Stromal cell of bone marrow (primary cell): ENCODE measurements at places on chromosomes 6 and 20.

DNA sequence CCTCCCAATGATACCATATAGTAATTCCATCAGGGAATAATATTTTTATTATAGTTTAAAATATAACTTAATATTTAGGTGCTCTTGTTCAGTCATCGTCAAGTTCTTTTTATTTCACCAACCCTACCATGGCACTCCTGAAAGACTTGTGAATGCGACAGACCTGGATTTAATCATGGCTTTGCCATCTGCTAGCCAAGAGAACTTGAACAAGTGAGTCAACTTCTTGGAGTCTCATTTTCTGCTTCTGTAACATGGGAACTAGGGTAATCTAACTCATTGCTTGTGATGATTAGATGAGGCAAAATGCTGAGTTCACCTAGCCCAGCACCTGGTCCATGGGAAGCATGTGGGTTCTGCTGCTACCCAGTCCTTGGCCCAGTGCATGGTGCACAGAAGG, 62.9 kb downstream of the ESR1 start:
- DNase-seq = no peak

- DNase-seq = no peak
Measured at GRCh38 chr6:49918787-49919186, 45.2 kb downstream of the DEFB114 start.

- DNase-seq = no peak
Measured at GRCh38 chr6:13718123-13718458, 6.5 kb upstream of the RANBP9 start.

DNA sequence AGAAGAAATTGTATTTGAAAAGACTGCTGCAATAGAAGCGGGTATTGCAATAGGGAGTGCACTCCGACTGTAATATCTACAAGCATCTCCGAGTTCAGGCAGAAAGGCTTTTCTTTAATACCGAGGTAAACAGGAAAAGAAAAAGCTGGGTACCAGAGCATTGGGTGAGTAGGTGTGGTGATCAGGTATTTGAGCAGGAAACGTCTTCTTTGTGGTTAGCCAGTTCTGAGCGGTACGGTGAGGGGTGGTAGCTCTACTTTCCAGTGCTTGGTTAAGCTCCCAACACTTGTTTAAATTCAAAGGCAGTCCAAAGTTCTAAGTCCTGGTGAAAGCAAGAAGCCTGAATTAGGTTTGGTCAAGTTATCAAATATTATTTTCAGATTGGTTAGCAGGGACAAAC, 404.1 kb downstream of the LMBRD1 start:
- no peak for DNase-seq

DNA sequence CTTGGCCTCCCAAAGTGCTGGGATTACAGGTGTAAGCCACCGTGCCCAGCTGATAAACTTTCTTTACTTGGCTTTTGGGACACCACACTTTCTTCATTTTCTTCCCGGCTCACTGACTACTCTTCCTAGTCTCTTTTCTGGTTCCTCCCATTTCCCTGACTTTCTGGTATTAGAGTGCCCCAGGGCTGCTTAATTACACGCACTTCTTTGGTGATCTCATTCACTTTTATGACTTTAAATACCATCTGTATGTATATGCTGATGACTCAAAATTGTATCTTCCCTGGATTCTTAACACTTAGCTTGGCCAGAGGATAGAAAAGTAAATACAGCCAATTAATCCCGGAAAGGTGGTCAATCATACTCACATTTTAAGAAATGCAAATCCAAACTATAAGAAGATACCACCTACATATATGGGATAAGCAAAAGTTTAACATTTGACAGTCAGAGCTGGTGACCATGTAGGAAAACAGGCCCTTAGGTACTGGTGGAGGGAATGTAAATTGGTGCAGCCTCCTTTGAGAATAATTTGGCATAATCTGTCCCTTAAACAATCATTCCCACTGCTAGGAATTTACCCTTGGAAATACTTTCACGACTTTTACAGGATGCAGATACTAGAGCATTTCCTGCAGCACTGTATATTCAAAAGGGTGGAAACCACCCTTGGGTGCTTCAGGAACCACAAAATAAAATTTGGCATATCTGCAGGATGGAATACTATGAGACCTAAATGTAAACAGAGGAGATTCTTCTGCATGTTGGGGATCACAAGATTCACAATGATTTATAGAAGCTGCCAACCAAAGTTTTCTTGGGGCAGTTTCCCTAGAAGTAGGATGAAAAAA, 9.4 kb upstream of the NANP start:
- no peak for DNase-seq

GRCh38 chr6:146210406-146211083, 181.7 kb downstream of the GRM1 start:
- DNase-seq = no peak

GRCh38 chr6:45650524-45651135, 272.9 kb upstream of the SUPT3H start:
- peak; percentile 67 for DNase-seq

DNA sequence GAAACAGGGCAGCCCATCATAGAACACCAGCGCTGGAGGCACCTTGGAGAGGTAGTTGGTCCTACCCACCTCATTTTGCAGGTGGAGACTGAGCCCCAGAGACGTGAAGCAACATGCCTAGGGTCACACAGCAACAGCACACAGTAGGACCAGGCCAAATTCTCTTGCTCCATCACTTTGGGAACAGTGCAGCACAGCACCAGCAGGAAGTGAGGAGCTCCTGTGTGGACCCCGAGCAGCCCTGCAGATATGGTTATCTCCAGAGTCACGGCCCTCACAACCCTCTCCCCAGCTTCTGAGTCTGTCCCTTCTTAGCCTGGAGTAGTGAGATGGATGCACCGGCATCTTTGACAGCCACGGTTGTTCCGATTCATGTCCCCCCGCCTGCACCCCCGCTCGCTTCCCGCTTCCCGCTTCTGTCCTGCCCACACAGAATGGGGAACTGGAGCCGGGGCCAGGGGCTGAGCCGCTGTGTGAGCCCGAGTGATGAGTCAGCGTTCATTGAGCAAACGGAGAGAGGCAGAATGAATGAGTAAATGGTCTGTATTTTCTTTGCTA, 72.6 kb upstream of the DUSP22 start:
- DNase-seq = no peak
